ENCODE measurements at places on chromosomes 7 and 10.

- no peak for DNase-seq
These were observed 64.9 kb downstream of the PRKG1 start for GRCh38 chr10:51139176-51139575.

DNA sequence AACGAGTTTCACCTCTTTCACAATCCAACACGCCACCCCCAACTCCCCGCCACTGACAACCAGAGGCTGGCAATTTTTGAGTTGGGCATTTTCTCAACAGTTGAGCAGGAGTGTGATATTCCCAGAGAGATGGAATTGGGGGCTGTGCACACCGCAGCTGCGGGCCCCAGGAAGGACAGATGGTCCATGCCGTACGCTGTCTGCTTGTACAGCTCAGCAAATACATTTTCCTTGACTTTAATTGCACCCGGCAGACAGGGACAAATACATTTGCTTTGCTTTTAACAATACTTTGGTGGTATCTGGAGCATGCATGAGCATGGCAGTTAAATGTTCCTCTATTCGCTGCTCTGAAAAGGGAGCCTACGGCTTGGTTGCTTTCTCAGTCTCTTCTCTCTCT, 354.2 kb upstream of the DPP6 start:
- no peak for DNase-seq

GRCh38 chr7:112009081-112009480, 197.1 kb downstream of the DOCK4 start:
- no peak for DNase-seq

DNA sequence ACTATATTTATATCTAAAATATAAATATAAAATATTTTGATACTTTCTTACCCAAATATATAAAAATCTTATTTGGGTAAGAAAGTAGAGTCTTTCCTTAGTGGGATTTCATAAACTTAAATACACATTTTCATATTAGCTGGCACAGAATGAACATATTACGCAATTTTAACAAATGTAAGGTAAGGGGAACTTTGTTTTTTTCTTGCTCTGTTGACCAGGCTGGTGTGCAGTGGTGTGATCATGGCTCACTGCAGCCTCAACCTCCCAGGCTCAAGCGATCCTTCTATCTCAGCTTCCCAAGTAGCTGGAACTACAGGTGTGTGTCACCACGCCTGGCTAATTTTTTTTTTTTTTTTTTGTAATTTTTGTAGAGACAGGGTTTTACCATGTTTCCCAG, 18.3 kb downstream of the CYP26A1 start:
- no peak for DNase-seq

All from stimulated activated CD4-positive, alpha-beta T cell treated with anti-CD3 and anti-CD28 coated beads, Interleukin-1b, Interleukin-23, amount 100 ng/mL, for 1 hour (primary cell).